ENCODE measurements at places on chromosomes 13 and 19.

DNA sequence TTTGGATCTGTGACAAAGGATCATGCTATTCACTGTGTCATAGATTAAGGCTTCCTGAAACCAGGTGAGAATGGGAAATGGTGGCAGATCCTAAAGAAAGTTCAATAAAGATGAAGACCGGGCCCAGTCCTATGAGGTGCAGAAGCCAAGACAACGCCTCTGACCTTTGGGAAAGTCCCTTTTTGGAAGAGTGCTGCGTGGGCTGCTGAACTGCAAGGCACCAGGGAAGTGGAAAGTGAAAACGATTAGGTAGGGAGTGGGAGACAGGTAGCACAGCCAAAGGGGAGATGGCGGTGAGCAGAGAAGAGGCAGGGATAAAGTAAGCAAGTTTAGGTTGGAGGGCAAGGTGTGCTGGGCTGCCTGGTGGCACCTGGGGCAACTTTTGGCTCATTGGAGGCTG lies 16.3 kb downstream of the MBNL2 start:
- DNase-seq, result no peak

DNA sequence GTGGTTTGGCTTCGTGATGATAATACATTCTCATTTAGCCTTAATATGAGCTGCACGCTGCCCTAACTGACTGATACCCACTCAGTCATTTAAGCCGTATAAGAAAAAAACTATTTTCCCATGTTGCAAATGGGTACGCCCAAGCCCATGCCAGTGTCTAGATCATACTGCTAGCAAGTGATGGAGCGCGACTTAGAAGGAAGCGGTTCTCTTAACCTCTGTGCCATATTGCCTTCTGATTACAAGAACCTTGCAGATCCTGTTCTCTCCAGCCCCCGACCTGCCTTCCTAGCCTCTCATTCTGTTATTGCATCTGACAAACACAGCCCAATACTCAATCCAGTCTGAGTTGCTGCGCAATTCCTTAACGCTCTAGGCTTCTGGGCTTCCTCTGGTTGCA lies 603 bp downstream of the GPALPP1 start:
- no peak for DNase-seq

- no peak for DNase-seq
These were observed 1.2 kb downstream of the PSPC1 start for GRCh38 chr13:19781526-19781925.

DNA sequence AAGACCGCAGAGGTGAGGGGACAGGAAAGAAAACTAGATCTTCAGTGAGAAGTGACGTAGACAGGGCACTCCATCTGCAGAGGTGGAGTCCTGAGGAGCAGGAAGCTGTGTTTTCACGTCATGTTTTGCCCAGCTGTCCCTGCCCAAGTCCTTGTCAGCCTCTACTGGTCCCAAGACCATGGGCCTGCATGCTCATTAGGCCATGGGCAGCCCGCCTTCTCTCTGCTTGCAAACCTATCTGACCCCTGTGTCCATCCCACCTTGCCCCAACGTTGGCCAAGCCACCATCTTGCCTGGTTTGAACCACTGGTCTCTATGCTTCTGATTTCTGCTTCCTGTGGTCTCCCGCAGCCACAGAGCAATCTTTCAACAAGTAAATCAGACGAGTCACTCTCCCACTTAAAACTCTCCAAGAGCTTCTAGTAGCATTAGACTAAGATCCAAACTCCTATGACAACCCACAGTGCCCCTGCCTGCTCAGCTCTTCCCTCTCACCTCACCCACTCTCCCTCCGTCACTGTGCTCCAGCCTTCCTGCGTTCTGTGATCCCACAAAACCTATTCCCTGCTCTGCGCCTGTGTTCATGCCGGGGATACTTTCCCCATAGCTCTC lies 18.6 kb upstream of the CCNE1 start:
- no peak for DNase-seq

GRCh38 chr13:113442354-113442984 lies 10.8 kb downstream of the ADPRHL1 start:
- no peak for DNase-seq

DNA sequence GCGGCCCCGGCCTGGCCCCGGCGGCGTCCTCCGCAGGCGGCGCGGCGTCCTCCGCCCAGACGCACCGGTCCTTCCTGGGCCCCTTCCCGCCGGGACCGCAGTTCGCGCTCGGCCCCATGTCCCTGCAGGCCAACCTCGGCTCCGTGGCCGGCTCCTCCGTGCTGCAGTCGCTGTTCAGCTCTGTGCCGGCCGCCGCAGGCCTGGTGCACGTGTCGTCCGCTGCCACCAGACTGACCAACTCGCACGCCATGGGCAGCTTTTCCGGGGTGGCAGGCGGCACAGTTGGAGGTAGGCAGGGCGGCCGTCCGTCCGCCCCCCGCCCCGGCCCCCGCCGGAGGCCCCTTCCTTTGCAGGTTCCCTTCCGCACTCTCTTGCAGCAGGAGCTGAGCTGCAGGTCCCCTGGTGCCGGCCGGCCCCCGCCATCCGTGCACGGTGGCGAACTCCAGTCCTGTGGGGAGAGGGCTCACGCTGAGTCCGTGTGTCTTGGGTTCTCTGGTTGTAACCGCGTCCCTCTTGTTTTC lies 9.2 kb downstream of the PLEKHJ1 start:
- DNase-seq, result no peak
